Activated CD4-positive, alpha-beta T cell treated with anti-CD3 and anti-CD28 coated beads for 4 hours (primary cell): ENCODE measurements at places on chromosomes 3 and 15.

GRCh38 chr3:155007729-155008128 lies 72.4 kb upstream of the MME start:
- no peak for DNase-seq

GRCh38 chr3:195337747-195338146 lies 66.8 kb upstream of the XXYLT1 start:
- DNase-seq, result no peak

GRCh38 chr3:106288781-106289180 lies 420.0 kb upstream of the CBLB start:
- DNase-seq, result no peak

- DNase-seq, result no peak
Measured at GRCh38 chr3:28924744-28925360, 356.0 kb upstream of the RBMS3 start.

- no peak for DNase-seq
Measured at GRCh38 chr3:36774052-36774451, 9.7 kb upstream of the DCLK3 start.

DNA sequence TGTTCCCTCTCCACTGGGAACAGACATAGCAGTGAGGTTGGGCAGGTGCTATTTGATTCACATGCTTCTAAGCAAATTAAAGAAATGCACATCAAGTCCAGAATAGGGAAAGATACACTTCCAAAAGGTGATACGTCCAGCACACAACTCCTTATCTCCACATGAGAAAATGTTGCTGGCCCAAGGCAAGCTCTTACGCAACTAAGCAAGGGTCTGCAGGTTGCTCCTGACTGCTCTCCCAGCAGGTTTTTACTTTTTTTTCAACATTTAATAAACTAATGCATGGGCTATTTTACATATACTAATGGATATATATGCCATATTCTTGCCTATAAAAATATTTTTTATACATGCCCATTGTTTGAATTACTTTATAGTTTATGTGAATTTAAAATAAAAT lies 818.5 kb upstream of the ROBO1 start:
- DNase-seq, result no peak

GRCh38 chr15:101489237-101489598 lies 289 bp downstream of the PCSK6 start:
- no peak for DNase-seq

DNA sequence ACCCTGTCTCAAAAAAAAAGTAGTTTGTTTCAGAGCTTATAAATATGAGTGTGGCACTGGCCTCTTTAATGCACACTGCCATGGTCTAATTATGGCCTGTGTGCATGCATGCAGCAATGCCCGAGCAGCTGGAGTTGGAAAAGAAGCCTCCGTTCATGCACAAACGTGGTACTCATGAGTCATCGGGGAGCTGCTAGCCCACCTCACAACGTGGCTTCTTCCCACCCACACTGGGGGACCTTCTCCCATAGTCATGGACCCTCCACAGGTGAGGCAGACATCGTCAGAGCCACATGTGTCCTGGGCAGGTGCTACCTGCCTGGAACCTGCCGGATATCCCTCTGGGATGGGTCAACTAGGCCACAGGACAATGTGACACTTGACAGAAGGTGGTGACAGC lies 66.7 kb downstream of the ATP10A start:
- no peak for DNase-seq

- no peak for DNase-seq
Measured at GRCh38 chr3:170137986-170138385, 43.5 kb downstream of the PHC3 start.

DNA sequence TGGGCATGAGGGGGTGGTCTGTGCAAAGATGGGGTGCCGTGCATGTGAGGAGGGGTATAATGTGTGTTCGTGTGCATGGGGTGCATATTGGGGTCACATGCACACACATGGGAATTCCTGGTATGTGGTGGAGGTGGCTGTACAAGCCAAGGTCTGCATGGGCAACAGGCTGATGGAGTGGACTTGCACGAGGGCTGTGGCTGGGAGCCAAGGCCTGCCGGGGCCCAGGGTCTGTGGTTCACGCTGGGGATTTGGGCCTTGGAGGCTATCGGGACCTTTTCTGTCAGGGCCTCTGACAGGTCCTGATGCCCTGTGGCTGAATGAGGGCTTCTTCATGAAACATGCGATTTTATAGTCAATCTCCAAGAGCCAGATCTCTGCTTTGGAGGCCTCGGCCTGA lies 9.8 kb upstream of the PLXND1 start:
- DNase-seq, result no peak

- no peak for DNase-seq
Measured at GRCh38 chr3:8052659-8053058, 449.0 kb upstream of the LMCD1 start.

DNA sequence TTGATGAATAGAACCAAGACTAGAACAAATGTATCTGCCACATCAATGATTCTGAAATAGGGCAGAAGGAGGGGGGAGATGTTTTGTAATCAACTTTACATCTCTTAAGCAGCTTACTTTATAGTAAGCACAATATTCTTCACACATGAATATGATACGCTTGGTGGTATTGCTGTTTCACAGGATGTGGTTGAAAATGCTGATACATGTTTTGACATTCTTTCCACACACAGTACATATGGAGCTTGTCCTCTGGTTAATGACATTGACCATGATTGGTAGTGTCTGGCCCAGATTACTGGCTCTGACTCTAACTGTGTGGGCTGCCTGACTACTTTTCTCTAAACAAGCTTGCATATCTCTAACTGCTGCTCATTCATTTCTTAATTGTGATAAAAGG lies 168.9 kb downstream of the KLHL25 start:
- DNase-seq, result peak; percentile 17

DNA sequence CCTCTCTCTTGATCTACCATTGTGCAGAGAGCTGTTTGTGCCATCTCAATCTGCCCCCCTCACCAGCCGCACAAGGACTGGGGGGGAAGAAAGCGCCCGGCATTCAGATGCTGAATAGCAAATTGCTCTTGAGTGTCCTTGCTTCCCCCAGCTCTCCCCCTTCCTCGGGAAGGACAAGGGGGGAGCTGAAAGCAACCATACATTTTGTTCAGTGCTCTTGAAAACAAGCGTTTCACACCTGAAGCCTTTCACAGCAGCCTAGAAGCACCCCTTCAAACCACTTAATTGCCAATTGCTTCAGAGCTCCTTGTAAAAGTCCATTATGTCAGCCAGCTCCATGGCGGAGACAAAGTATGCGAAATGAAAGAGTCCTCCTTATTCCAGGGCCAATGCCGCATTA lies 540.1 kb downstream of the NR2F2 start:
- DNase-seq, result no peak

GRCh38 chr3:131540143-131540542 lies 37.4 kb upstream of the MRPL3 start:
- no peak for DNase-seq

GRCh38 chr3:150114873-150115540 lies 144.3 kb upstream of the PFN2 start:
- no peak for DNase-seq

- DNase-seq, result no peak
Measured at GRCh38 chr15:43316016-43316970, 14.1 kb downstream of the LCMT2 start.

GRCh38 chr15:46618984-46619383 lies 984.2 kb downstream of the SQOR start:
- DNase-seq, result no peak

- DNase-seq, result no peak
Measured at GRCh38 chr3:96734273-96735009, 80.0 kb upstream of the EPHA6 start.

- no peak for DNase-seq
Measured at GRCh38 chr3:35785234-35785888, 146.0 kb downstream of the ARPP21 start.

- DNase-seq, result no peak
Measured at GRCh38 chr3:62049033-62049432, 324.3 kb downstream of the FEZF2 start.

DNA sequence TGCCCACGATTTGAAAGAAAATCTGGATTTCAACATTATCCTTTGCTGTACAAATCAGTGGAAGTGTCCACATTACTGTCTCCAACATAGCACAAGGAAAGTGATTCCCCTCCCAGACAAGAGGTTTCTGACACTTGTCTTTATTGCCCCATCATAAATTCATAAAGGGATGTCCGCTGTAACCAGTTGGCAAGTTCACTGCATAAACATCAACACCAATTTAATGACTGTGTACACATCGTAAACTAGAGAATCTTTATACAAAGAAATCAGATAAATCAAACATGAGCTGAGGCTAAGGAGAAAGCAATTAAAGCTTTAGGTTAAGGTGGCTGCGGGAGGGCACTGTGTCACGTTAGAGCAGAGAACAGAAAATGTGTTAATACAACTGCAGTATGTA lies 129.8 kb downstream of the MEIS2 start:
- no peak for DNase-seq

DNA sequence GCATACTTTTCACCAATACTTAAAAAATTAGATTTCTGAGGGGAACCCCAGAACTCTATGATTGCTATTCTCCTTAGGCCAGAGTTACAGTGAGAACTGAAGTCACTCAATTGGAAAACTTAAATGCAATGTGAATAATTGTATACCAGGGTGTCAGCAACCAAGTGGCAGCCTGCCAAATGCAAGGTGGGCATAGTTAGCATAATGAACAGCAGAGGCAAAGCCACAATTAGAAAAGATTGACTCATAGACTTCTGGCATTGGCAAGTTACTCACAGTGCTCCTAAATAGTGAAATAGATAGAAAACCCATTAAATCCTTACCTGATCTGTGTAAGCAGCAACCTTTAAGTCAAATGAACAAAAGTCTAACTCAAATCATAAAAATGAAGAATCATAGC lies 94.9 kb downstream of the BCHE start:
- no peak for DNase-seq

GRCh38 chr3:170429050-170429449 lies 10.4 kb downstream of the CLDN11 start:
- DNase-seq, result no peak

DNA sequence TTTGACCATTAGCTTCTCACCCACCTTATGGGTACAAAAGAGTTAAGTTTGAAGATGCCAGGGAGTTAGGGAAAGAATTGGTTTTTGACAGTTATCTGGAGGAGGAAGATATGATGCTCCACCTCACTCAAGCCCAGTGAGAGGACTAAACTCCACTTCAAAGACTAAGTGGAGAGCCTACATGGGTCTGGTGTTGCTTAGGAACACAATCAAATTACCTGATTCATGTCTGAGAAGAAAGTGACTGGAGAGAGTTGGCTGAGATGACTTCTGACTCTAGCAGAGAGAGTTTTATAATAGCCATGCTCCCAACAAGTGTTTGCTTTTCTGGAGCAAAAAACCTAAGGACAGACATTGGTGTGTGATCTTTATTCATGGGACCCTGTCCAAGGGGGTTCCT lies 43.3 kb downstream of the SUCNR1 start:
- DNase-seq, result no peak

DNA sequence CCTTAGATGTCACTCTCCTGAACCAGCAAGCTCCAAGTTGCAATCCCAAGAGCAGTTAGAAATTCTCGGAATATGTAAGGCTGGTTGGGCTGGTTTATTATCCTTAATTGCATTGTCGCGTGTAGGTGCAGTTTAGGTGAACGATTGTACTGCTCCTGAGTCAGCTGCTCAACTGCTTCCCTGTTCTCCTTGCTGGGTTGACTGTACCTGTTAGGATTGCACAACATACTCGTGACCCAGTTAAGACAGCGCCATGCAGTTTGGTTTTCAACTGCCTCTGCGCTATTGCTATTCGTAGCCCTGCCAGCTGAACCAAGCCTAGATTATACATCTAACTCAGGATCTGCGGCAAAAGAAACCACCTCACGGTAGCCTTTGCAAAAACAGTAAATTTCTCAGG lies 41.0 kb downstream of the BCL2L10 start:
- DNase-seq, result no peak

GRCh38 chr3:78992830-78993229 lies 775.0 kb downstream of the ROBO1 start:
- no peak for DNase-seq

- DNase-seq, result no peak
Measured at GRCh38 chr15:66025972-66026371, 156.7 kb downstream of the RAB11A start.

- DNase-seq, result peak; percentile 54
Measured at GRCh38 chr15:75347222-75348033, 589 bp downstream of the NEIL1 start.
